ENCODE measurements at places on chromosomes 6 and 20. TPM values are rescaled to one million over a fixed set of nuclear protein-coding genes. Genes with fewer than 3 reads are reported as not detected.

The ADGB gene
- total RNA-seq = not detected

The SLA2 gene
- total RNA-seq = not detected

The GPR6 gene
- total RNA-seq = not detected

The MTHFD1L gene
- total RNA-seq = 16.8 TPM

The TRAPPC3L gene
- under 0.01 TPM for total RNA-seq

The PTK6 gene
- total RNA-seq = 0.13 TPM

The PNLDC1 gene
- 1.3 TPM for total RNA-seq

The FUCA2 gene
- total RNA-seq = 29.5 TPM

The SIRPD gene
- not detected for total RNA-seq

The HFE gene
- 2.6 TPM for total RNA-seq

The DEFB132 gene
- total RNA-seq = not detected

The MRPS26 gene
- 36.4 TPM for total RNA-seq

The ANKRD66 gene
- not detected for total RNA-seq

The FLRT3 gene
- total RNA-seq = 0.50 TPM

The PTPRA gene
- total RNA-seq = 19.8 TPM

The THBD gene
- total RNA-seq = 42.2 TPM

The LRRC73 gene
- 0.06 TPM for total RNA-seq

The ABHD16B gene
- total RNA-seq = not detected

The ME1 gene
- total RNA-seq = 8.4 TPM

The BTNL2 gene
- total RNA-seq = not detected

The BEND6 gene
- 0.19 TPM for total RNA-seq

The UNC93A gene
- not detected for total RNA-seq

The NRN1 gene
- total RNA-seq = 28.7 TPM

The HLA-DPA1 gene
- total RNA-seq = 10.8 TPM

The RPS6KA2 gene
- total RNA-seq = 381 TPM

The RGS19 gene
- total RNA-seq = 20.6 TPM

The TTLL9 gene
- 0.16 TPM for total RNA-seq

The MAP7 gene
- 0.63 TPM for total RNA-seq

The HLA-DOA gene
- not detected for total RNA-seq
